ENCODE measurements at places on chromosomes 6 and 20.

DNA sequence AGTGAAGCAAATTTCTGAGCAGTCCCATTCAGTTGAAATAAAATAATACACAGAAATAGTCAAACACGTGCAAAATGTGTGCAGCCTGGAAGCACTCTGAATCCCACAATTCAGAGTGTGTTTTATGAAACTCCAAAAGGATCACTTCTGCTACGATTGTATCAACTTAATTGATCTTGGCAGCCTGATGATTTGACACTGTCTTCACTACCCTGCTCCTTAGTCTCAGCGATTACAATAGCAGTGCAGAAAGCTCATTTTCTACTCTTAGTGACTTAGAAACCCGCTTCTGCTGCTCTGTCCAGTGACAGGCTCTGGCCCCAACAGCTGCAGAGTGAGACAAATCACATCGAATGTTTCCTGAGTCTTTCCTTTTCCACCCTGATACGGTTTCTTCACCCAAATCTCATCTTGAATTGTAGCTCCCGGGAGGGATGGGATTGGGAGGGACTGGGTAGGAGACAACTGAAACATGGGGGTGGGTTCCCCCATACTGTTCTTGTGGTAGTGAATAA, 16.2 kb upstream of the EMILIN3 start:
- no peak for DNase-seq

- no peak for DNase-seq
Measured at GRCh38 chr6:26474439-26474881, 16.7 kb downstream of the BTN2A1 start.

- no peak for DNase-seq
Measured at GRCh38 chr6:149855040-149855654, 9.0 kb downstream of the LRP11 start.

- no peak for DNase-seq
Measured at GRCh38 chr6:75213732-75214131, 7.9 kb upstream of the COL12A1 start.

DNA sequence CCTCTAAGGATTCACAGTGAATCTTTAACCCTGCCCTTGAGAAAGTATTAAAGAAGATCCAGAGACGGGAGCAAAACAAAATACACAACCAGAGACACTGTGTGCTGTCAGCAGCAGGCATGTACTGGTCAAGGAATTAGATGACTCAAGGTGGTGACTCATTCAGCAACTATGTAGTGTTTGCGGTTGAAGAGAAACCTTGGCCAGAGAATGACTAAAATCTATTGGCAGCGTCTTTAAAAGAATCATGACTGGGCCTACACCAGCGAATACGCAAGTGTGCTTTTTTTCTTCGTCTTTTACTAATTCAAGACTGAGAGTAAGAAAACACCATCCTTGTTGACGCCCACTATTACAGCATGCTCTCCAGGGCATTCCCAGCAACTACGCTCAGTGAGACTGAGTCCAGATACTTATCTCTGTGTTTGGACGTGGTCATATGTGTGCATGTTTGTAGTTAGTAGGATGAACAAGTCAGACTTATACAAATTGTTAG, 72.4 kb upstream of the BACH2 start:
- no peak for DNase-seq

DNA sequence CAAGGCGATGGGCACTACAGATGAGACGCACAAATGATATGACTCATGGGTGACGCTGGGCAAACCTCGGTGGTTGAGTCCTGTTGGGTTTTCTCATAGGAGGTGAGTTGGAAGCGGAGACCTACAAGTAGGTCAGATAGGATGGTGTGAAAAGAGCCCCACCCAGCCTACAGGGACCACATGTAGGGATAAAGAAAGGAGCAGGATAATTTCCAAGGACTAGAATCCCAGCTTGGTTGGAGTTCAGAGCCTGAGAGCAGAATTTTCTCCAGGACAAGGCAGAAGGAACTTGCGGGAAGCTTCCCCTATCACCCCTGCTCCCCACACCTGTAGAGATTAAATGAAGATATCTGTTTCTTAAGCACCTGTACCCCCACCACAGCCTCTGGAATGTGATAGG, 489.7 kb upstream of the CDH4 start:
- no peak for DNase-seq

DNA sequence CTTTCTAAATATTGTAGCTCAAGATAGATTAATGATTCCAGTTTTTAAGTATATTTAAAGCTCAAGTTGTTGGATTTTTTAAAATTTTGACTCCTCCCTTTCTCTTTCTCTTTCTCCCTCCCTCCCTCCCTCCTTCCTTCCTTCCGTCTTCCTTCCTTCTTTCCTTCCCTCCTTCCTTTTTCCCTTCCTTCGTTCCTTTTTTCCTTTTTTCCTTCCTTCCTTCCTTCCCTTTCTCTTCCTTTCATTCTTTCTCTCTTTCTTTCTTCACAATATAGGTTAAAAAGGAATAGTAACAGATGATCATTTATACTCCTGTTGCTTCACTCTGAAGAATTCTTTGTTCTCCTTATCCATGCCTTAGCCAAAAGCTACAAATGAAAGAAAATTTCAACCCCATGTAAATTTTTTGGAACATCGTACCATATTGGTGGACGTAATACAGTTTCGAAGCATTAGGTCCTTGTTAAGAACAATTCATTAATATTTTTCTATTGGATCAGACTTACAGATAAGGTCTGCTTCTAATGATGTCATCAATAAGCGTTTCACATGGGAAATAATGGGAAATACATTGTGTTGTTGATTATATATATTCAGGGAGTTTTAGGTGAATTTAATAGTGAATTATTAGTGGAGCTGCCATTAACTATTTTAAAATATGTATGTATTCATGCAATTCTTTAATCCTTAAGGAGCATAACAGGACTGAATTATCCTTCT, 139.6 kb upstream of the SLC35B3 start:
- no peak for DNase-seq

DNA sequence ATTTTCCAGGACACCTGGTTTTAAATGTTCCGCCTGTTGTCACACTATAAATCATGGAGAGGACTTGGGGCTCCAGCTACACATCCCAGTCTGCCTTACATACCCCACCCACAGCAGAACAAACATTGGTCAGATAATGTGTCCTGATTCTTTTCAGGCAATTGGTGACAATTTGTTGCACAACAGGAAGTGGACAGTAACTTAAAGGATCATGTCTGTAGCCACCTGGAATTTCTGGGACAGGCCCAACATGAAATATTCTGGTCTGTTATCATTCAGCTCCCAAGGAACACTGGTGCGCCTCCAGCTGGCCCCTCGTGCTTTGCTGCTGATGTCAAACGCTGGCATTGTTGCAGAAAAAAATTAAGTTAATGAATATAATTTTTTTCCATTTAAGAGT, 117.2 kb downstream of the SOBP start:
- peak; percentile 65 for DNase-seq

DNA sequence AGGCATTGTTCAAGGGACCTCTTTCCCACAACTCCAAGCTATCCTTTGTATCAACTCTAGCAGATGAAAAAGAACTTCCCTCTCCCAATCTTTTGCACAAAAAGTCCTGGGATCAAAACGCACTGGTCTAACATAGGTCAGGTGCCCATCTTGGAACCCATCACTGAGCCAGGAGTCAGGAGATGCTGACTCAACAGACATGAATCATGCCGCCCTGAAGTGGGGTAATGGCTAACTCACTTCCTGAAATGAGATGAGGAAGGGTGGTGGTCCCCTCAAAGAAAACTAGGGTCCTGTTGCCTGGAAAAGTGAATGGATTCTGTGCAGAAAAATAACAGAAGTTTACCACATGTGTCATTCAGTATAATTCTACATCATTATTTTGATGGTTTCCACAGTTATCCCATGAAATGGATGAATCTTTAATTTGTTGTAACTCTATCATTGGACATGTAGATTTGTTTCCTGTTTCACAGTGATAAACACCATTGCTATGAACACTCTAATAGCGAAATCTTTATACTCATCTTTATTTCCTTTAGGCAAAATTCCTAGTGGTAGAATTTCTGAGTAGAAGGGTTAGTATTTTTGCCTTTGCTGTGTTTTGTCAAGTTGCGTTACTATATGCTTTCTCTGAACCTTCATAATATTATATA, 151.3 kb downstream of the SLC16A10 start:
- DNase-seq = no peak

DNA sequence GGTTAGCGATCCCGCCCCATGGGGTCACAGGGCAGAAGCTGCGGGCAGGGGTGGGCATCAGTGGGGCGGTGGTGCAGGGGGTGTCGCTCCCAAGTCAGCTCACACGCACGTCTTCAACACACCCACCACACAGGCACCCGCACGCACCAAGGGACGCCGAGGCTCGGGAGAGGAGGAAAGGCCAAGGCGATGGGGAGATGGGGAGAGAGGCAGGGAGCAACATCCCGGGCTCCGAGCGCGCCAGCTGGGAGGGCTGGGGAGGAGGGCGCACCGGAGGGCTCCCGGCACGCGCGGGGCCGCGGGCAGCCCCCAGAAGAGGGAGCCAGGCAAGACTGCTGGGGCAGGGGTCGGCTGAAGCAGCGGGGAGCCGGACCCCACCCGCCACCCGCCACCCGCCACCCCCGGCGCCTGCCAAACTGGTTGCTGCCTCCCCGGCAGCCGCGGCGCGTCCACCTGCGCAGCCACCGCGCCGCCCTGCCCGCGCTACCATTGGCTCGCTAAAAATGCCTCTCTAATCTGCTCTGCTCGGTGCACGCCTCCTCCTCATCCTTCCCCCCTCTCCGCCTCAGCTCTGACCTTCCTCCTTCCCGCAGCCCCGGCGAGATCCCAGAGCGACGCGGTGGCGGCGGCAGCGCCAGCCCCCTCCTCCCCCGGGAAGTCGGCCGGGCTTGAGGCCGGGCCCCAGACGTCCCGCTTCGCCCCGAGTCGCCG, at the start of gene PACSIN1:
PACSIN1 (plus strand) TSS at position 546 of the 711 bp plus-strand sequence. CDS start 60,230 bp downstream, outside the sequence.
- DNase-seq = peak; percentile 14

- DNase-seq = no peak
Measured at GRCh38 chr6:85192596-85192995, 257.3 kb upstream of the NT5E start.

GRCh38 chr6:4925580-4925979, 78.3 kb downstream of the RPP40 start:
- DNase-seq = no peak

DNA sequence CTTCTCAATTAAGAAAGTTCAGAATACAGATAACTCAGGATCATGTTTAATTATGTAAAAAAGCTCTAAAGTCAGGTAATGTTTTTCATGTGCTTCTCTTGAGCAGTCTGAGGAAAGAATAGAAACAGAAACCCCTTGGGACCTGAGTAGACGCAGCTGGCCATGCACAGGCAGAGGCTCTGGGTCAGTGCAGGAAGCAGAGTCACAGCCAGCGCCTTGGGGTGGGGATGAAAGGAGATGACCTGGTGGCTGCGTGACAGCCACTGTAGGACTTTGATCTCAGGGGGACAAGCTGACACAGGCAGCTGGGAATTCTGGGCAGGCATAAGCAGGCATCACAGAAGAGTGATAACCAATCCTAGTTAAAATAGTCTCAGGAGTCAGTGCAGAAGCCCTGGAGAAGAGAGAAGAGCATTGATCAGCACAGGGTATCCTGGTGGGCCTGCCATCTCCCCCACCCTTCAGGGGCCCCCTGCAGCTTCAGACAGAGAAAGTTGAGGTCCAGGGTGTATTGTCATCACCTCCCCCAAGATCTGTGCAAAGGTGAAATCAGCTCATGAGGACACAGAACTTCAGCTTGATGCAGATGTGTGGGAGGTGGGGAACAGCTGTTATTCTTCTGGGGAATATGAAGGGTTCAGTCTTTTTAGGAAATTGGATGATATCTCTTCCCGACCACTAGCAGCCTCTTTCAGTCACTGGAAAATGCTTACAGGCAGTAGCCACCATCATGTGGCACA, 6.4 kb downstream of the HLA-DQB1 start:
- DNase-seq = no peak

GRCh38 chr20:16283978-16284377, 289.3 kb downstream of the KIF16B start:
- DNase-seq = no peak
